Dermis microvascular lymphatic vessel endothelial cell (primary cell): ENCODE measurements at places on chromosomes 1 and 21. TPM values are rescaled to one million over a fixed set of nuclear protein-coding genes. Genes with fewer than 3 reads are reported as not detected.
A peak's percentile ranks its signal among the peaks of the same experiment; 100 is the strongest.

- DNase-seq, result no peak
These were observed 63.2 kb downstream of the TTC3 start for GRCh38 chr21:37136261-37136660.

DNA sequence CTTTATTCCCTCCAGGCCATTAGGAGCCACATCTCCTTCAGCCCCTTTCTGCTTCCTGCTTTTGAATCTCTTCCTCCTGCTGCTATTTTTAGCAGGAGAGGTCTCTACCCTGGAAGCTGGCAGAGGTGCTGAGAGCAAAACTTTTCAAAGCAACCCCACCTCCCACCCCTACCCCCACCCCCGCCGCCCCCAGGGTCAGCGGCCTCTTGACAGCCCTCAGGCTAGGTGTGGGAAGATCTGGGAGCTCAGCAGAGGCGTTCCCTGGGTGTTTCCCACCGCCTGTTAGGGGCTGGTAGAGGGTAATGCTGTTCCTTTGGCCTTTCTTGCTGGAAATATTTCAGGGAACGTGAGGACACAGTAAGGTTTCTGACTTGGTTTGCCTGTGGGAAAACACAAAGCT, 112.5 kb upstream of the CACHD1 start:
- DNase-seq, result no peak

DNA sequence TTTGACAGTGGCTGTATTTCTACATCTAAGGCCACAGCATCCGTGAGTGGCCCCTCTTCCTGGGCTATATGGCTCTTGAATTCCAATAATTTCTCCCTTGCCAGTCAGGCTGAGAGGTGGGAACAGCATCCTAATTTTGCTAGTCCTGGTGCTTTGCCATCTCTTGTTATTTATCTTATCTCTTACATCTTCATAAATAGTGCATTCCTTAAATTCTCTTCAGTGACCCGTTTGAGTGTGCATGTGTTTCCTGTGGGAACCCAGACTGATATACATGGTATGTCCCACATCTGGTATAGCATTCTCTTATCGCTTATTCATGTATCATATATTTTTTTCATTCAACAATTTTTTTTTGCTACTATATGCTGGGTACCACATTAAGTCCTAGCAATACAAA, 9.9 kb downstream of the S100A11 start:
- DNase-seq, result no peak

- DNase-seq, result no peak
These were observed 1271.8 kb downstream of the BRINP3 start for GRCh38 chr1:189205863-189206262.

DNA sequence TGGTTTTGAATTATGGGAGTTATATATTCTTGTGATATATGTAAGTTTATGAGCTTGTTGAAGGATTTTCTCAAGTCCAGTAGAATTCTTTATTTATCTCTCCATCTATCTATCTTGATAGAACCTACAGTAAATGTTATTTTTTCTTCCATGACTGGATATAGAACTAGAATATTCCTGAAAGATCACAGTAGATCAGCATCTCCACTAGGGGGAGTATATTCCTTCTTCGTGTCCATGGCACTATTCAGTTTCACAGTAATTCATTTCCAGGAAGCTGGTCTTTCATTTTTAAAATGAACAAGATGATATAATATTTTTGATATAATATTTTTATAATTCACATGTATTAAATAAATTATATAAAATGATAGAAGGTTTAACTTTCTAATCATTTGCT, 18.8 kb downstream of the TMPRSS15 start:
- DNase-seq, result peak; percentile 0

DNA sequence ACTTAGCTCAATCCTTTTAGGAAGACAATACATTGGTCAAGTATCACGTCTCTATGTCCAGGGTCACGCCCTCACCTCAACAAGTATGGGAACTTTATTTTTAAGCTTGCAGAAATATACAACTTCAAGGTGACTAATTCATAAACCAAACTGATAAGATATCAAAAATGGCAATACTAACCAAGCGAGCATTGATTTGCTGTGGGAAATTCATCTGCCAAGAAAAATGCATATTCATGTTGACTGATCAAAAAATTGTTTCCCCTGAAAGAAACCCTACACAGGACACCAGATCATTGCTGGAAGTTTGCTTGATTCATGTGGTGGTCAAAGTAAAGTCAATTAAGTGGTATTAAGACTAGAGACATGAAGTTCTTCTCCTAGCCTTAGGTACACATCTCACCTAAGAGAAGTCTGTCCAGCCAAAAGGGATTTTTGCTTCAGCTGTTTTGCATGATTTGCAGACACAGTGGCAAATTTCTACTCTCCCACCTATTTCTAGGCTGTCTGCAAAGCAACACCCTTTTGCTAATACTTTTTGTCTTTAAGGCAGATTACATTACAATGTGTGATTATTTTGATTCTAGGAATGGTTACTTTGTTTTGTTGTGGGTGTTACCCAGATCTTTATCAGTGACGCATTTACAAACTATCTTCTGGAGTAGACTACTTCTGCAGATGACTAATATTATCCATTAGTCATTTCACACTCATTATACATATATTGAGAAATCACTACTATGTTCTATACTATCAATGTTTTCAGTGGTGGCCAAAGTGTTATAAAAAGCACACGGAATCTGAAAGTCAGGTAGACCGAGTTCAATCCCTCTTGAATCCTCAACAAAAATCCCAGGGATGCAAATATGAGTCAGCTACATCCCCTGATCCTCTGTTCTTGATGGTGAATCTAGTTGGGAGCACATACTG, 12.4 kb downstream of the SAMSN1 start:
- DNase-seq, result peak; percentile 29

The KIAA1614 gene
- 4.0 TPM in 2 replicates for total RNA-seq

DNA sequence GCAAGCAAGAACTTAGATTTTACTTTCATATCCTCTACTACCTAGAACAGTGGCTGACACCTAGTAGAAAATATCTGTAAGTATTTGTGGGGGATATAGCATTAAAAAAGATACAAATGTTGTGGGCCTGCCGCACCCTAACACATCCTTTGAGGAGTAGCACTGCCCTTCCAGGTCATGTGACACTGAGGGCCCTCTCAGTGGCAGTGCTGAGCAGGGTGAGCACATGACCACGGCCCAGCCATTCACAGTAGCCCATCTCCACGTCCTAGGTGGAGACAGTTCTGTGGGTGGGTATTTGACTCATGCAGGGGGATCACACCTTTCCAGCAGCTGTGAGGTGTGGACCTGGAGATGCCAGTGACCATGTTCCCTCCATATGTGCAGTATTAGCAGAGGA, 108.9 kb downstream of the OMA1 start:
- DNase-seq, result no peak

The WDR64 gene
- not detected in 2 replicates for total RNA-seq

The ASH1L gene
- 13.5 and 16.8 TPM in 2 replicates for total RNA-seq

GRCh38 chr1:30325085-30325935, 398.1 kb downstream of the MATN1 start:
- DNase-seq, result no peak

DNA sequence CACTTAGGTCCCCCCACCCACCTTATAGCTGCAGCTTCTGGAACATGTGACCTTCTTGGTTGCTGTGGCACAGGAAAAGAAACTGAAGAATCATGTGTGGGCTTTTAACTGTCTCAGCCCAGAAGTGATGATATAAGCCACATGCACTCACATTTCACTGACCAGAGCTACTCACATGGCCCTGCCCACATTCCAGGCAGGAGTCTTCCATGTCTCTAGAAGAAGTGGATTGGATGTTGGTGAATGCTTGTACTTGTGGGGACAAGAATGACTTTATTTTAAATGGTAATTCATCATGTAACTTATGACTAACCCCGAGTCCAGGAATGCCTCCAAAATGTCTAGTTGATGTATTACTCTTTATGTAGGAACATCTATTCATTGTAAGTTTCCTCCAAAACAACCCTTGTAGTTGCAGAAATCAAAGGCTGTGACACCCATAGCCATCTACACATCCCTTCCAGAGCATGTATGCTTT, 15.8 kb upstream of the CAMK1G start:
- no peak for DNase-seq

The MIS18A gene
- 6.2 and 13.1 TPM in 2 replicates for total RNA-seq

GRCh38 chr1:161244888-161245287, 6.9 kb upstream of the NR1I3 start:
- no peak for DNase-seq

DNA sequence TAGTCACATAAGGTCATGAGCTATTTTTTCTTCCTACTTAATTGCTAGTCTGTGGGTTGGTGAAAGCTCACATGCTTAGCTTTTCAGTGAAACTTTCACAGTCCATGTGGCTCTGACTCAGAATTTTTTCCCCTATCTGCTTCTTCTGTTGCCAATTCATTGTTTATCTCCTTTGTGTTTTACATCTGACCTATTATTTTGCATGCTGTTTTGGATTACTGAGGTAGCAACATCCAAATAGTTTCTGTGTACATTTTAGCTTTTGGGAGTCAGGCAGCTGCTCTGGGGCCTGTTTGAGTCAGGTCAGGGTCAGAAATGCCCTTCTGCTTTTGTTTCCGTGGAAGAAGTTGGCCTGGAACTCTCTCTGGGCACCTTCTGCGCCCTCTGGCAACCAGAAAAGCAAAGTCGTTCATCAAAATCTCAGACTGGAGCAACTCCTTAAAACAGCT, 40.0 kb downstream of the ROR1 start:
- no peak for DNase-seq

The RIMKLA gene
- total RNA-seq, result under 0.01 TPM in 2 replicates

DNA sequence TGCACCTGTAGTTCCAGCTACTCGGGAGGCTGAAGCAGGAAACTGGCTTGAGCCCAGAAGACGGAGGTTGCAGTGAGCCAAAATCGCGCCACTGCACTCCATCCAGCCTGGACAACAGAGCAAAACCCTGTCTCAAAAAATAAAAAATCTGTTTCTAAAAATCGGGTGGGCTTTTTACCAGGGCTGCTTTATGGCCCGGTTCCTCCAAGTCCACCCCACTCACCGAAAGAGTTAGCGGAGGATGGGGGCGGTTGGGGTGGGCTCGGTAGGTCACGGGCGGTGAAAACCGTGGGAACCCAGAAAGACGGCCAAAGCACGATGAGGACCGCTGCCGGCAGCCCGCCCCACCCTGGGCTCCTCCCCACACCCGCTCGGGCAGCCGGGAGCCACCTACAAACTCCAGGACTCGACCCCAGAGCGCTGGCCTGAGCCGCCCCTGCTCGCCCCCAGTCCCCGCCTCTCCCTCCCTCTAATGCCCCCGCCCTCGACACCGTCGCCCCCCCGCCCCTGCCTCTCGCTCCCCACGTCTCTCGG, 846 bp upstream of the PER3 start:
- DNase-seq, result peak; percentile 61

- DNase-seq, result peak; percentile 13
These were observed 117.6 kb downstream of the AK5 start for GRCh38 chr1:77399250-77400086.

The ITLN2 gene
- not detected in 2 replicates for total RNA-seq

The NOS1AP gene
- total RNA-seq, result 0.13 TPM in 2 replicates

DNA sequence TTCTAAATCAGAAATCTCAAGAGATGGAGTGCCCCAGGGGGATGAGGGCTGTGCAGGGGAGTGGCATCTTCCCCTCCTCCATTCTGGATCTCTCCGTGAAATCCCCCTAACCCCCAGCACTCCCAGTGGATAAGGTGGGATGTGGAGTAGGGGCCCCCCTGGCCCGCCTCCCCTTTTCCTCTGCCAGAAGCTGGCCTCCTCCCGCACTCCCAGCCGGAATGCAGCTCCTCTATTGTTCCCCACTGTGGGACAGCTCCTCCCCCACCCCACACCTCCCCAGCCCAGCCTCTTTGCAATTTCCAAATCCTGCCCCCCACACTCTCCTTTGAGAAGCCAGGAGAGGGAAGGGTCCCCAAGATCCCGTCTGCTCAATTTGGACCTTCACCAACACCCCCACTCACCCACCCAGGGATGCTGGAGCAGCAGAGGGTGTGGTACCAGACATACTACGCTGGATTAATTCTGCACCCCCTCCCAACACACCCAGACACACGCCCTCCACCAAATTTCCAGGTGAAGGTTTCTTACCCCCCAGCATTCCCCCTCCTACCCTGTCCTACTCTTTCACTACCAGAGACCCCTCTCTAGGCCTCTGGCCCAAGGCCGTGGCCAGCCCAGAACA, 1.9 kb downstream of the MEX3A start:
- DNase-seq, result no peak

- no peak for DNase-seq
These were observed 64.2 kb upstream of the SH3GLB1 start for GRCh38 chr1:86640161-86640670.

DNA sequence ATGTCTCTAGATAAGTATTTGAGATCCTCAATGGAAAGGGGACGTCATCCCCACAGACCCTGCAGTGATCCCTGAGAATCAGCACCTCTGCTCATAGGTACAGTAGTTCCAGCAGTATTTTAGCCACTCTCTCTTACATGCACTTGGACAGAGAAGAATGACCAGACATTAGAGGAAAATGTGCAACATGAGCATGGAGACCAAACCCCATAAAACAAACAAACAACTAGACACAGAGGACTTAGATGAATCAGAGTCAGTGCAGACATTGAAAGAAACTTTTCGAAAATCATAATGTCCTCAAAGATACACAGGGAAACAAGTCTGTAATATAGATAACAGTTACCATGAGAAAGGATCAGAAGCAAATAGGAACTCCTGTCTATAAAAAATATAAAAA, 108.2 kb downstream of the LYPLAL1 start:
- DNase-seq, result no peak

DNA sequence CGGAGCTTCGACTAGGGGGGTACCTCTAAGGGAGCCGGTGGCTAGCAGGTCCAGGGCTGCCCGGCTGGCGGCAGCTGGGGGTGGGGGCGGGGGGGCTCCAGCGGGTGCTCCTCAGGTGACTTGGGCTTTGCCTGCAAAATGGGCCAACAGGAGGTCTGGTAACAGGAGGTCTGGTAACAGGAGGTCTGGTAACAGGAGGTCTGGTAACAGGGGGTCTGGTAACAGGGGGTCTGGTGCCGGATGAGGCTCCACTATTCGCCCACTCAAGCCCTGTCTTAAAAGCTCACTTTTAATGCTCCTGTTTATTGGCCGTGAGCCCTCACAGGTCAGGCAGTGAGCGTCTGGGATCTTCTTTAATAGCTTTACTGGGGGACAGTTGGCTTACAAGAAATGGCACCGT, 40.4 kb upstream of the ACTRT2 start:
- no peak for DNase-seq

DNA sequence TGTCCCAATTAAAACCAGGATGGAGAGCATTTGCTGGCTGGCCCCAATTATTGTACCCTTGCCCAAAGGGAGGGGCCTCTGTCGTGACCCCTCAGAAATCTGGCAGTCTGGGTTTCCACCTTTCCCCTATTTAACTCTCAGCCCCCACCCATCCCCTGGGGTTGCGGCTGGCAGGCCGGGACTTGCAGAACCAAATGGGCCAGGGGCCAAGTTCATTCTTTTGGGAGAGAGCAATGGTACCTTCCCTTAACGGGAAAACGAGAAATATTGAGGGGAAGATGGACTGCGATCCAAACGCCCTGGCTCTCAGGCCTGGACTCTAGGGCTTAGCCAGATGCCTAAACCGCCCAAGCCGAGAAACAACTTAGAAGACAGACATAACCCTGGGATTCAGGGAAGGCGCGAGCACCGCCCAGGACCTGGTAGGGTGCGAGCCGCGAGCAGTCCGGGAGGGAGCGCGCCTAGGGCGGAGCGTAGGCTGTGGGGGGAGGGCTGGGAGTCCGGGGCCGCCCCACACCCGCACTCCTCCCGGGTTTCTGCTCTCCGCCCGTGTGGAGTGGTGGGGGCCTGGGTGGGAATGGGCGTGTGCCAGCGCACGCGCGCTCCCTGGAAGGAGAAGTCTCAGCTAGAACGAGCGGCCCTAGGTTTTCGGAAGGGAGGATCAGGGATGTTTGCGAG, at the start of gene SLC27A3:
Gene SLC27A3 (plus strand): TSS at position 628 of the 678 bp plus-strand sequence. CDS start 91 bp downstream, outside the sequence.
- DNase-seq, result peak; percentile 35
